ENCODE measurements at places on chromosomes 5 and 9. TPM values are rescaled to one million over a fixed set of nuclear protein-coding genes. Genes with fewer than 3 reads are reported as not detected.

- DNase-seq, result no peak
Measured at GRCh38 chr5:147911427-147911826, 5.1 kb upstream of the C5orf46 start.

Gene KCNIP1
- 14.5 TPM for total RNA-seq

- no peak for DNase-seq
Measured at GRCh38 chr5:39519566-39520231, 94.9 kb upstream of the DAB2 start.

Gene NR2F1-AS1
- total RNA-seq, result 109 TPM

Gene TNFSF8
- 1.1 TPM for total RNA-seq

Gene GIN1
- 19.3 TPM for total RNA-seq

DNA sequence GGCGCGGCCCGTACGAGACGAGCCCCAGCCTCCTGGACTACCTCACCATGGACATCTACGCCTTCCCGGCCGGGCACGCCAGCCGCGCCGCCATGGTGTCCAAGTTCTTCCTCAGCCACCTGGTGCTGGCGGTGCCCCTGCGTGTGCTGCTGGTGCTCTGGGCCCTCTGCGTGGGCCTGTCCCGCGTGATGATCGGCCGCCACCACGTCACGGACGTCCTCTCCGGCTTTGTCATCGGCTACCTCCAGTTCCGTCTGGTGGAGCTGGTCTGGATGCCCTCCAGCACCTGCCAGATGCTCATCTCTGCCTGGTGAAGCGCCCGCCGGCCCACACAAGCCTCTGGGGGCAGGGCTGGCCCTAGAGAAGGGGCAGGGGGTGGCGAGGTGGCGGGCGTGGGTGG, 18.5 kb downstream of the PLPP7 start:
- no peak for DNase-seq

- DNase-seq, result peak; percentile 66
Measured at GRCh38 chr5:42423285-42424165, at the start of gene GHR. GHR (plus strand) TSS chr5:42423439; CDS start chr5:42565875, 142,436 bp downstream.

Gene GLRA1
- 0.16 TPM for total RNA-seq

DNA sequence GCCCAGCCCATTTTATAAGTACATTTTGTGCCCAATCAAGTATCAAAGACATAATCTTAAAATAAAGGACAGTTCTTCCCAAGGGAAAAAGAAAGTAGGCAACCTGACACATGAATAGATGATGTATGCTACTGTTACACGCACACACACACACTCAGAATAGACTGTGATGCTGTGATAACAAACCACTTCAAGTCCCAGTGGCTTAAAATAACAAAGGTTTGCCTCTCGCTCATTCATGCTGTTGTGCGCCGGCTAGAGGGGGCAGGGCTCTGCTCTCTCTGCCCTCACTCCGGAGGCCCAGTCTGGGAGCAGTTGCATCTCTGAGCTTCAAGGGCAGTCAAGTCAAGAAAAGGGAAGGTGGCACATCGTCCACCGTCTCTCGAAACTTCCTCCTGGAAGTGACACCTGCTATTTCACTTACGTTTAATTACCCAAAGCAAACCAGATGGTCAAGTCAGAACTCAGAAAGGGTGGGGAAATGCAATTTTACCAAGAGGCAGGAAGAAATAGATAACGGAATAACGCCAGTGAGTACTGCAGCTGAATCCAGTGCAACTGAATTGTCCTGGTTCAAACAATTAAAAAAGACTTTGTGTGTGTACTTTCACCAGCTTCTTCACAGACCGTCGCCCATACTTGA, 43.3 kb downstream of the ANKRD33B start:
- DNase-seq, result no peak

- no peak for DNase-seq
Measured at GRCh38 chr5:88825584-88826315, 57.2 kb downstream of the MEF2C start.

- DNase-seq, result no peak
Measured at GRCh38 chr5:171422902-171423663, 3.6 kb downstream of the FGF18 start.

Gene PCDHGB3
- 12.3 TPM for total RNA-seq

DNA sequence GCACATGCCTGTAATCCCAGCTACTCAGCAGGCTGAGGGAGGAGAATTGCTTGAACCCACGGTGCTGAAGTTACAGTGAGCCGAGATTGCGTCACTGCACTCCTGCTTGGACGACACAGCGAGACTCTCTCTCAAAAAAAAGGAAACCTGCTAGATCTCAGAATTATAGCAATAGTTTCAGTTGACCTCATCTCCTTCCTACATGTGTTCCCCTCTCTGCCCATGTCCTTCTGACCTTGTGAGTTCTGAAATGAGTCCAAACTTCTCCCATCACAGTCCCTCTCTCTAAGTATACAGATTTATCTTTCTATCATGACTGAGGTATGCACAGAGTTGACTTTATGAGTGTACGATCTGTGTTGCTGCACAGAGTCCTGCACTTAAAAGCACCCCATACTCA, 44.6 kb upstream of the SHOC1 start:
- DNase-seq, result no peak

DNA sequence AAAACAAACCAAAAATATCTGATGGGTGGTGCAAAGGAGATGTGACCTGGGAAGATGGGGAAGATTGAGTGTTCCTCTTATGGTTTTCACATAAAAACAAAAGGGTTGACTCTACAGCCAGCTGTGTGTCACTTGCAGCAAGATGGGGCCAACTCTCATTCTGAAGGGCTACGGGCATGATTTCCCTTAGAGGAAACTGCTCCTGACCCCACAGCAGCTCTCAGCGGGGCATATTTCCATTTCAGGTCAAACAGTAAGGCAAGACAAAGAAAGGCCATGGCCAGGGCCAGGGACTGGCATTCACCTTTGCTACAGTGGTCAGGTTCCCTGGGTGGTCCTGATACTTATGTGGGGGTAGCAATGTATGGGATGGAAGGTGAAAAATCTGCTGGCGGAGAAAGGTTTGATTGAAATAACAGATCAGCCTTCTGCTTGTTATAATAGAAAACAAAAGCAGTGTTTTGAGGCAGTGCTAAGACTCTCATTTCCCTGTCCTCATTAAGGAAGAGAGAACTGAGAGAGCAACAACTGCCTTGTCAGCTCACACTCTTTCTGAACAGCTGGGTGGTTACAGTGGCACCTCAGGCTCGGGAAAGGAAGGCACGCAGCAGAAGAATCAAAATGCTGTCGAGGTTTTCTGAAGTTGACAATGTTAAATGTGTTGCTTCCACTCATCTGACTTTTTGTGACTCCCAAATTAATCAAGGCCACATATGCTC, 120.7 kb upstream of the PCA3 start:
- DNase-seq, result no peak

DNA sequence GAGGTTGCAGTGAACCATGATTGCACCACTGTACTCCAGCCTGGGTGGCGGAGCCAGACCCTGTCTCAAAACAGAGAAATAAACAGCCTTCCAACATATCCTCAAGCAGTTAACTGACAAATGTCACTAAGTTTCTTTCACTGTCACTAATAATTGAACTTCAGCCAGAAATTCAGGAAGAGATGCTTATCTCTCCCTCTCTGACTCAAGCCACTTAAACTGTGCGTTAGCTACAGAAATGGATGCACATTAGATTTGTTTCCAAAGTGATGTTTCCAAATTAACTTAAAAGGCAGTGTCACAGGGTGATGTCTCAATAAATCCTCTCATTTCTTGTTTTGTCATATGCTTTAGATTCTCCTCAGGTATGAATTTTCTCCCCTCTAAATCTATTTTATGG, 164.9 kb downstream of the KDM4C start:
- DNase-seq, result no peak

Gene RIMOC1
- 25.0 TPM for total RNA-seq

Gene PCDHA7
- 18.1 TPM for total RNA-seq

Gene EIF4E1B
- total RNA-seq, result not detected

- no peak for DNase-seq
Measured at GRCh38 chr9:96719921-96720320, 58.0 kb downstream of the ZNF510 start.

Gene PAEP
- not detected for total RNA-seq

Gene DMGDH
- 1.2 TPM for total RNA-seq

GRCh38 chr9:137497921-137498719, 39.0 kb upstream of the NSMF start:
- no peak for DNase-seq

- no peak for DNase-seq
Measured at GRCh38 chr9:5630081-5630507, 1.2 kb downstream of the RIC1 start.

DNA sequence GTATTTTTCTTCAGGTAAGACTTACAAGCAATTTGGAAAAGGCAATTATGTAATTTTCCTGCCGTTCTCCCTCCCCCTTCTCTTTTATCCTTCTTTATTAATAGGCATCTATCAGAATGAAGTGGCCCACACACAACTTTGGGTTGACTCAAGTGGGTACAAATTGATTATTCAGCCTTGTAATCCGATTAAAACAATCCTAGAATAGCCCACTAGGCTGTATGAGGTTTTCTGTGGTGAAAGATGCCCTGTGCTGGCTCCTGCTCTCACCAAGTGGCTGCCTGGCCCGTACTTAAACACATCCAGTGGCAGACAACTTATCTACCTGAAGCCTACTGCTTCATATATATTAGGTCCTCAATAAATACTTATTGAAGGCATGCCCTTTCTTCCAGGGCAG, 177.3 kb upstream of the C9orf72 start:
- DNase-seq, result no peak

GRCh38 chr9:91896513-91897121, 53.4 kb downstream of the ROR2 start:
- no peak for DNase-seq

- DNase-seq, result no peak
Measured at GRCh38 chr5:97193355-97193688, 10.3 kb upstream of the RIOK2 start.

Gene IL13
- total RNA-seq, result not detected

Gene CMBL
- total RNA-seq, result 3.9 TPM

Gene SLC45A2
- 0.16 TPM for total RNA-seq

GRCh38 chr5:60896991-60897390, 47.9 kb downstream of the ERCC8 start:
- no peak for DNase-seq

GRCh38 chr9:114953046-114953445, 22.7 kb upstream of the TNFSF8 start:
- no peak for DNase-seq

DNA sequence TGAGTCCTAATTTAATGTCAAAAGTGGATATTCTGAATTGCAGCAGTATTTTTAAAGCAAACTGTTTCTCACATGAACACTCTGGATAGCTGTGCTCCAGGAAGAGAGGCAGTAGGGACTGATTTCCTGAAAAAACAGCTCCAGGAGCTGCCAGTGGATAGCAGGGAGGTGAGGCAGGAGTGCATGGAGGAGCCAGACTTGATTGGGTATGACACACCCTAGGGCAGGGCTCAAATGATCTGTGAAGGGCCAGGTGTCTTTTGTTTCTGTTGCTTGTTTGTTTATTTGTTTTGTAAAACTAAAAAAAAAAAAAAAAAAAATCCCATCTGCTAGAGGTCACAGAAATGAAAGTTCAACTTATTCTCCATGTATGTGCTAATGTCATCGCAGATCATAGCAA, 83.4 kb downstream of the ADRB2 start:
- no peak for DNase-seq

GRCh38 chr5:33631786-33632185, 191.0 kb downstream of the TARS1 start:
- DNase-seq, result no peak

GRCh38 chr5:43221502-43221901, 29.5 kb downstream of the NIM1K start:
- DNase-seq, result no peak

- DNase-seq, result no peak
Measured at GRCh38 chr9:113179839-113180238, 29.0 kb downstream of the SLC31A2 start.

- no peak for DNase-seq
Measured at GRCh38 chr9:2674141-2674824, 43.0 kb upstream of the KCNV2 start.

GRCh38 chr5:179907556-179908324, at the start of gene TBC1D9B:
TBC1D9B (minus strand) TSS chr5:179907897; CDS start chr5:179907821, 76 bp downstream.
- peak; percentile 67 for DNase-seq

DNA sequence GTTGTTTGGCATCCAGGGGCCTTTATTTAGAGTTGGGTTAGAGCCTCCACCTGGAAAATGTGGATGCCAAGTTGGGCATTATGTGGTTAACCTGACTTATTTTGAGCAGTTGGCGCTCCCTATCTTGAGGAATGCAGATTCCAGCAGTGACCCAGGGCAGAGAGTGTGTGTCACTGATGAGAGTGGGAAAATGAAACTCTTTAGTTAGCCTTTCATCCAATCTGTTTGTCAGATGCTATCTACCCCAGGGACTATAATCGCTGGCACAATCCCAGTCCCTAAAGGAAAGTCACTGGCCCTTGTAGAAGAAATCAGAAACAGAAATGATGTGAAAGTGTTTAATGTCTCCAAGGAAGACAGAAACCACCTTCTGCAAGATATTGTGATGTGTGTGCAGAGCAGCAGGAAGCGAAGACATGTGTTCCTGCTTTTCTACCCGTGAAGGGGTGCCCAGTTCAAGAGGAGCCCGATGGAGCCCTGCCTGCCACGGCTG, 10.2 kb upstream of the STING1 start:
- DNase-seq, result no peak

Gene HEMGN
- 3.9 TPM for total RNA-seq

DNA sequence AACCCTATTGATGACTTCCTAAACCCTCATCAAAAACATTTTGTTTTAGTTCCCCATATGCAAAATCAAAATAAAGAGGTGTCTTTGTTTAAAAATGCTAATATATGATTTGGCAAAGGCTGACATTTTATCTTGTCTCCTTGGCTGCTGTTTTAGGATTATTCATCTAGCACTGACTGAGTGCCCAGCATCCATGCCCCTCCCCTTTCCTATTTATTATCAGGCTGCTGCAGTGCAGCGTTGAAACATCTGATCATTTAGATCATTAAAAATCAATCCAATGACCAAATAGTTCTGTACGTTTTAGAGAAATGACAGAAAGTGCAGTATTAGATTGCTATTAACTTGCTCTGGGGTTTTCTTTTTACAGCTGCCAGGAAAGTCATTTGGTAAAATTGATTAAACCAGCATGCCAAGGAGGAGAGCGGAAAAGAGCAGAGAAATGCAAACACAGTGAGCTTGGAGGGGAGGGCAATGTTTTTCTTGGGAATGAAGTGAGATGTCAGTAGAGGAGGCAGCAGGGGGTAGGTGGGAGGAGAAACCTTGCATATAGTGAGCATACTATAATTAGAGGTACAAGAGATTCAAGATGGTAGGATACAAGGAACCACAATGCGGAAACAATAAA, 286.3 kb downstream of the PDE4D start:
- no peak for DNase-seq

GRCh38 chr9:129311643-129312042, 133.6 kb upstream of the IER5L start:
- DNase-seq, result no peak

Gene IL17B
- total RNA-seq, result not detected

Gene TMOD1
- total RNA-seq, result 22.8 TPM

GRCh38 chr5:107952450-107952849, 281.7 kb upstream of the EFNA5 start:
- DNase-seq, result no peak

GRCh38 chr9:13810510-13810909, 503.4 kb downstream of the NFIB start:
- DNase-seq, result no peak

Gene C9orf78
- total RNA-seq, result 40.2 TPM

GRCh38 chr5:149132474-149132873, 8.8 kb upstream of the ABLIM3 start:
- no peak for DNase-seq

Data from occipital lobe (tissue), 3 donors.